ENCODE measurements at places on chromosomes 16 and 17.

DNA sequence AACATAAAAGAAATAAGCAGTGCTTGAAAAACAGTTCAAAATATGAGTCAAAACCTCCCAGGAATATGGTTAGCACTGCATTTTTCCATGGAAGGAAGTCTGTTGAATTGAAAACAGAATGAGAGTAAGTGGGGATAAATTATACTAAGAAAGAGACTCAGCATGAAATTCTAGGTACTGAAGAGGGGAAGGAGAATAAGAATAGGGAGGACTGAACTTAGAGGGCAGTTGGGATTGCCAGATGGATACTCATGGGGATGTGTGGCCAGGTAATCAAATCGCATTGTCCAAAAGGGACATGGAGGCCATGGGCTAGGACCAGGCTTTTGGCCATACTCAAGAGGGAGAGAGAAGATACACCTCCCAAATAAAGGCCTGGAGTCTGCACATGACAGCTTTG, 247.9 kb downstream of the CDH13 start:
- DNase-seq: no peak

- DNase-seq: no peak
Measured at GRCh38 chr16:60929-61878, 7.6 kb downstream of the SNRNP25 start.

- no peak for DNase-seq
Measured at GRCh38 chr16:21069986-21070385, 80.7 kb downstream of the DNAH3 start.

DNA sequence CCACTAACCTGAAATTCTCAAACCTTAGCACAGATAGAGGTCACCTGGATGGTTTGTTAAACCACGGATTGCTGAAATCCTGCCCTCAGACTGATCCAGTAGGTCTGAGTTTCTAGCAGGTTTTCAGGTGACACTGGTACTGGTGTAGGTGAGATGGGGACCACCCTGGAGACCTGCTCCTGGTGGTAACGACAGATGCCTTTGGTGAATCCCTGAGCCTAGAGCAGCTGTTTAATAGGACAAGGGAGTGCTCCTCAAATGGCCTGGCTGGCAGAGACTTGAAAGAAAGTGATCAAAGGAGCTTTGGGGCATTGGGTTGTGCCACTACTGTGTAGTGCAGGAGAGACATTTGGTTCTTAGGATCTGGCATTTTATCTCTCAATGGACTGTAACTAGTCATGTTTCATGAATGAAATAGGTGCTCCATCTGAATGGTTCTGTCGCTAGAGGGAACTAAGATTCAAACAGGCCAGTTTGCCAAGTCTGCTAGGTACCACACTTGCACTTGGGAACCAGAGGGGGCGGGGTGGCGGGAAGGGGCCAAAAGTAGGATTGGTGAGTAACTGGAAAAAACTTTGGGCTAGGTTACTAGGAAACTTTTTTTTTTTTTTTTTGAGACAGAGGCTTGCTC, 2.9 kb upstream of the IFI35 start:
- DNase-seq: no peak

DNA sequence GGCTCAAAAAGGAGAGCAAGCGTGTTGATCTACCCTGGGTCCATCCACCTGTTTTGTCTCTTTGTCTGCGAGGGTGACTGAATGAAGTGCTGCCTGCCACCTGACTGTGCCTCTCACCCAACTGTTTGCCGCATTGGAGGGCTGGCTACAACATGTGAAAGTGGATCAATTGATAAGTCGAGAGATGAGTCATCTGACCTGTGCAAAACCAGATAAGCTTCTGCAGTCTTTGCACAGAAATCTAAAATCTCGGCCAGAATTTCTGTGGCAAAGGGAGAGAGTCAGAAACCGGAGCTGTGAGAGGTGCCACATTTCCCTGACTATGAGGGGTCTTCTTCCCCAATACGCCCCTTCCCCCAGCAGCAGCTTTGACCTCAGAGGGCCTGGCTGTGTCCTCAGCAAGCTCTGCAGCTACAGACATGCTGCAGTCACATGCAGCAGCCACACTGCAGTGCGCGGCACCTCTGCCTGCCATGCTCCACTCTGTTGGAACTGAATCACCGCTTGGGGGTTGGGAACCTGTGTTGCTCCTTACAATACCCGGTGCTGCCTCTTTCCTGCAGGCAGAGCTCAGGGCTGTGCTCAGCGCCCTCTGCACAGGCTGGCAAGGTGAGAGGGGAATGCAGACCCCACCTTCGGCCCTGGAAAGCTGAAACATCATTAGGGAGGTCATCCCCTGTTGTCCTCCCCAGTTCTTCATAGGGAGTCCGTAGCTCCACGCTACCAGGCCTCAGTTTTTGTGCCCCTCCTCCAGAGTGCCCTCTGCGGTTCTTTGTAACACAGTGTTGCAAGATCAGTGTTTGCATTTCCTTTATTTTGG, 16.2 kb upstream of the HAS3 start:
- DNase-seq: no peak

DNA sequence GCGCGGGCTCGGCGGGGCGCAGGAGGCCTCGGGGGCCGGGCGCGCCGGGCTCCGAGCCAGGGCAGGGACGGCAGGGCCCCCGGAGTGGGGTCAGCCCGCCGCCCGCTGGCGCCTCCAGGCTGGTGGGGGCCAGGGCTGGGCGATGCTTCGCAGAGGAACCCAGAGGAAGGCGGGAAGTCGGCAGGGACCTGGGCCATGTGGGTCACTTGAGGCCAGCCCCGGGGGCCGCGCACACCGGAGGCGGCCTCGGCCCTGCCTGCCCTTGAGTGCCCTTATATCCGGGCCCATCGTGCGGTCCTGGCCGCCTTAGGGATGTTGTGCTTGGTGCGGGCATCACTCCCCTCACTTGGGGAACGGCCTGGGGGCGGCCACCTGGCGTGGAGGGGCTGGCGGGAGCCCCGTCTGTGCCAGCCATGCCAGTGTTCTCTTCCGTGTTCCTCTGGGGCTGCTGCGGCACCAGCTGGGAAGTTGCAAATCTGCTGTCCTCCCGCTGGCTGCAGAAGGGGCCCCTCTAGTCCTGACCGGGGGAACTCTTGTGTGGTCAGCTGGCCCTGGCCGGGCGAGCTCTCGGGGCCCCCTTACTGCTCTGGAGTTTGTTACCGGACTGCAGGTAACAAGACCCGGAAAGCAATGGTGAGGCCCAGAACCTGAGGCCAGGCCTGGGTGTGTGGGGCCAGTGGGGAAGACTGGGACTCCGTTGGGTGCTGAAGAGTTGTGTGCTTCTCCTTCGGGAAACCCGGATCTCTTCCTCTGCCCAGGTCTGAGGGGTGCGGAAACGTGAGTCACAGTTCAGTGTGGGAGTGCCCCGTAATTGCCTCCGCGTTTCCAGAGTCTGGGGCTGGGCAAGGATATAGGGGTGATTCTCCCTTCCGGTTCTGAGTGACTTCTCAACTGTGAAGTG, 849 bp downstream of the CAPN15 start:
- peak; percentile 28 for DNase-seq

DNA sequence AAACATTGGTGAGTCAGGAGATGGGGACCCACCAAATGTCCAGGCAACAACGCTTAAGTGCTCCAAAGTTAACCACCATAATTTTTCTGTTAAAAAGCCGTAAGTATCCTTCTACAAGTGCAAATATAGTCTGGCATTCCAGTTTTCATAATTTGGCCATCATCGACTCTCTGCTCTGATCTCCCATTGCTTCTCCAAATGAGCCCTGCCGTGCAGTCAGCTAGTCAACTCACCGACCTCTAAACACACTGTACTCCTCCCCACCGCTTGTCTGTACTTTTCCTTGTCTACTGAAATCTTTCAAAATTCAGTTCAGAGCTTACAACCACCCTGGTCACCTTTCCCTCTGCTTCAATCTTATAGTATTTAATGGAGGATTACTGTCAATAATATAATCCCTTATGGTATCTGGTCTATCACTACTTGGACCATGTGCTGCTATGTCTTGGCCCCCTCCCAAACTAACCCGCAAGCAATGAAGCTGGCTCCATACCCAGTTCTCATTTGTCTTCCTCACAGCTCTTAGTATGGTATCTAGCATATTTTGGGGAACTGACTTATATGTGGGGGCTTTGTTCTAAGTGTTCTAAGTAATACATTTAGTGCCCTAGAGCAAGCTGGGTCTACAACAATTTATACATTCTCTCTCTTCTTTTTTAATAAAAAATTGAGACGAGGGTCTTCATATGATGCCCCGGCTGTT, 52.7 kb upstream of the SLC25A19 start:
- no peak for DNase-seq

- no peak for DNase-seq
Measured at GRCh38 chr17:81703747-81704654, 834 bp downstream of the MRPL12 start.

Measured in activated naive CD4-positive, alpha-beta T cell treated with anti-CD3 and anti-CD28 coated beads, Interleukin-2, amount 50 U/mL, for 16 hours (primary cell).